ENCODE measurements at places on chromosomes 4 and X.
A peak's percentile ranks its signal among the peaks of the same experiment; 100 is the strongest.

DNA sequence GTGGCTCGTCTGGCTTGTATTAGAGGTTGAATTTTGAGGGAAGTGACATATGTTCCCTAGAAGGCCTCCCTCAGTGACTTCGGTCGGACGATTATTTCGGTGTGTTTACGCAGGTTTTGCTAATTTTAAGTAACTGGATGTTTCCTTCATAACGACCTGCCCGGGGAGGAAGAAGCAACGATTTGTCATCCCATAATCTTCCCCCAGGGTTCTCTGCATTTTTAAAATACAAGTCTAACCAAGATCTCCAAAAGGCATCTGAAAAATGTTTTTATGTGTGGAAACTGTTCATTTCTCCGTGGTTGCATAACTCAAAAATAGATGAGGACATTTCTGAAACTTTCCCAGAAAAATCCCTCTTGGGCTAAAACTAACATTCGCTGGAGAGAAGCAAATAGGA is 195.4 kb downstream of the SHOX start:
- DNase-seq: no peak

GRCh38 chrX:110665223-110666002 is 130.2 kb downstream of the CHRDL1 start:
- DNase-seq: no peak

GRCh38 chr4:118909173-118909956 is 20.7 kb downstream of the SYNPO2 start:
- DNase-seq: no peak

DNA sequence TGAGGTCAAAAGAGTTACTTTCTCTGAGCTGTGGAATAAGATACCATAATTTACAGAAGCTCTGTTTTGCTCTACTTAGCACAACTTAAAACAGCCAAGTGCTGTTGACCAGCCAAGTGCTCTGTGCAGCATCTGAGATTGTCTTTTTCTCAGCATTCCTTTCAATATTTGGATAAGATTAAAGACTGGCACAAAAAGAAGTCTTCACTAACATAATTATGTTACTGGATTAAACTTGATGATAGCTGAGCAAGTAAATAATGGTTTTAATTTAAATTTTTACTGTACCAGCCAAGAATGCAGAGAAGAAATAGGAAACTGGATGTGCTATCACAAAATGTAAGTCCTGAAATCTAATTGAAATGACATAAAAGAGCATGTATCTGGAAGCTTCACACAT is 60.4 kb downstream of the NPY2R start:
- DNase-seq: no peak

DNA sequence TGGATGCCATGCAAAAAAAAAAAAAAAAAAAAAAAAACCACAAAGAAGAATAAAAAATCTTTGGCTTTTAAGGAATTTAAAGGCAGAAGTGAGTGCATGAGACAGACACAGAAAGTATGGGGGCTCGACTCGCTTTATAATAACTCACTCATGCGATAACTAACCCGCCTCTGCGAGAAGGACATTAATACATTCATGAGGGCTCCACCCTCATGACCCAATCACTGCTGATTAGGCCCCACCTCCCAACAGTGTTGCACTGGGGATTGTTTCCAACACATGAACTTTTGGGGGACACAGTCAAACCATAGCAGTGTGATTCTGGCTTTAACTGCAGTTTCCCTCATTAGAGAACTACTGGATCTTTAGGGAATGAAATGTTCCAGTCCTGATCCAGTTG is 78.1 kb downstream of the QDPR start:
- DNase-seq: no peak

DNA sequence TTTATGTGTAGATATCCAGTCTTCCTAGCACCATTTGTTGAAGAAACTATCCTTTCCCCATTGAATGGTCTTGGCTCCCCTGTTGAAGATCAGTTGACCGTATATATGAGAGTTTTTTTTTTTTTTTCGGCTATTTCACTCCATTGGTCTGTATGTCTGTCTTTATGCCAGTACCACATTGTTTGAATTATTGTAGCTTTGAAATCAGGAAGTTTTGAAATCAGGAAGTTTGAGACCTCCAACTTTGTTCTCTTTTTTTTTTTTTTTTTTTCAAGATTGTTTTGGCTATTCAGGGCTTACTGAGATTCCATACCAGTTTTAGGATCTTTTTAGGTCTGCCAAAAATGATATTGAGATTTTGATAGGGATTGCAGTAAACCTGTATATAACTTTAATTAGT is 4.3 kb upstream of the SCD5 start:
- no peak for DNase-seq

DNA sequence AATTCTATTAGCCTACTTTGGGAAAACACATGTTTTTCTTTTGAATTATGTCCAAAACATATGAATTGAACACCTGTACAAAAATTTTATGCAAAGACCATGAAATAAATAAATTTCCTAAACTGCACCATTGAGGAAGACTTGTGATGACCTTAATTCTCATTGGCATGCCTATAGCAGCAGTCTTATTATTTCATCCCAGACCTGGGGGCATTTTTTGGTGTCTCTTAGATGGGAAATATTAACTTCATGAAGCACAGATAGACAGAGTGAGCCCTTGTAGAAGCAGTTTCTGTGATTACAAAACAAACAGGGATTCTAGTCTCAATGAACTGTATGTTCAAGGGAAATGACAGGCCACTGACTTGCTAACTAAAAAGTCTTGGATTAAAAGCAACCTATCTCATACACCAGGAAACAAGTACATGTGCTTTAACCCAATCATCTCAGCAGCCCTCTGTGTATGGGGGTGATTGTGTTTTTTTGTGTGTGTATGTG is 32.0 kb upstream of the HPGD start:
- no peak for DNase-seq

DNA sequence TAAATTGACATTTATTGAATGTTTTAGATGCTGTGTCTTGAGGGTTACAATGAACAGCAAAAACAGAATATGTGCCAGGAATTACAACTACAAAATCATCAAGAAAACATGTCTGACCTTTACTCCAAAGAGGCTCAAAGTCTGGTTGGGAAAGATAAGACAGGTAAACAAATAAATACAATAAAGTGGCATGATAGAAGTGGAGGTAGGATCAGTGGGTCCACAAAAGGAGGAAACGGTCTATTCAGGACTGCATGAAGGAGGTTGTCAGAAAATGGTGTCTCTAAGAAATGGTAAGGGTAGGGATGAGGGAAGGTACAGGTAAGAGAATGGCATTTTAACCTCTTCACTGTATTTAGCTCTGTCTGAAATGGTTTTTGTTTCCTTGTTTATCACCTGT is 3.8 kb downstream of the ARHGEF38 start:
- DNase-seq: no peak

GRCh38 chr4:51836549-51836948 is 6.4 kb upstream of the DCUN1D4 start:
- no peak for DNase-seq

DNA sequence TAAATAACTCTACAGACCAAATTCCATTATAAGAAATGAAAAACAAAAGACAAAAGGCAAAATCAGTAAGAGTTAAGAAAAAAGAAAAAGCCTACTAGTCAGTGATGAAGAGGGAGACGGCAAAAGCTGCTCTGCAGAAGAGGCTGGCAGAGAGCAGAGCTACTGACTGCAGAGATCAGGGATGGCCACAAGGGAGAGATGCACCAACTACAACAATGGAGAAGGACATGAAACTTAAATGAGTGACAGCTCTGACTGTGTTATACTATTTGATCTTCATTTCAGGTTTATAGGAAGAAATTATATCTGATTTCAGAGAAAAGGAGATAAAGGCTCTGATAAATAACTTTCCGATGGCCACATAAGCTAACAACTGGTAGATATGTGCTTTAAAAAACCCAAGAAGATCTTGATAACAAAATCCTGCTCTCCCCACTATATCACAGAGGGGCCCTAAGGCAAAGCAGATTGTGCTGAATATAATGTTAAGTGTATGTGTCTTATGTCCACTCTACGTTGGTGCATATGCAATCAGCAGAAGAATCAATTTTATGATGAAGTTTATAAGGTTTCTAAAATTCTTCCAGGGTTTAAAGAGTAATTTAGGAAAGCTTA is 58.4 kb upstream of the COX18 start:
- no peak for DNase-seq

GRCh38 chrX:826448-826847 is 195.9 kb downstream of the SHOX start:
- no peak for DNase-seq

GRCh38 chr4:142095886-142096605 is 459.7 kb downstream of the IL15 start:
- no peak for DNase-seq

GRCh38 chr4:155319516-155319915 is 57.2 kb downstream of the MAP9 start:
- no peak for DNase-seq

DNA sequence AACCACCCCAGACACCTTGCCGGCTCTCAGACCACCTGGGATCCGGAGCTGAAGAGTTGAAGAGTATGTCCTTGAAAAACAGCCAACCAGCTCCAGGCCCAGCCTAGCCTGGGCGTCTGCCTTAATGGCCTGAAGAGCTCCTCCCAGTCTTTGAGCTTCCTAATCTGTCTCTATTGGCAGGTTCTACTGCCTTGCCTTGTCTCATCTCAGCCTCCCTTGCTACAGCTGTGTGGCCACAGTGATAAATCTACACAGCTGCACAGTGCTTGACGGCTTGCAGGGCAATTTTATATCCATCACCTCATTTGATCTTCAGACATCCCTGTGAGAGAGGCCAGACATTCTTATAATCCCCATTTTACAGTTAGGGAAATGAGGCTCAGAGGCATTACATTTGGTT is 19.9 kb downstream of the AWAT2 start:
- DNase-seq: no peak

DNA sequence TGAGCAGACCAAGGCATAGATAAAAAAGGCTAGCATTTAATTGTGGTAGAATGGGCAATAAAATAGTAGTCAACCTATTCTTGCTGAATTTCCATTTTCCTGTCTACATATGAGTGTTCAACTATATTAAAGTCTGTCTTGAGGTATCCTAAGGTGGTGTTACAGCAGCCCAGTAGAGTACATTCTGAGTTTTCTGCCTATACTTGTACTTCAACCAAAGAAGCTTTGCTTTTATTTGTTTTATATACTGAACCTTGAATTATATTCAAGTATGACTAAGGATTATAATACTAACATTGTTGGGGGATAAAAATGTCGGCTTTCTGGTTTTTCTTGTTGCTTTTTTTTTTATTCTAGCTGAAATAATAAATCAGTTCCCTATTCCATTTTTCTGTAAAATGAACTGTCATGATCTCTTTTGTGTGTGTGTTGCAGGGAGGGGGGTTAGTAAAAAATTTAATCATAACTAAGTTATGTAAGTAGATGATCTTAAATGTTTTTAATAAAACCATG is 106.7 kb downstream of the PDLIM5 start:
- DNase-seq: no peak

DNA sequence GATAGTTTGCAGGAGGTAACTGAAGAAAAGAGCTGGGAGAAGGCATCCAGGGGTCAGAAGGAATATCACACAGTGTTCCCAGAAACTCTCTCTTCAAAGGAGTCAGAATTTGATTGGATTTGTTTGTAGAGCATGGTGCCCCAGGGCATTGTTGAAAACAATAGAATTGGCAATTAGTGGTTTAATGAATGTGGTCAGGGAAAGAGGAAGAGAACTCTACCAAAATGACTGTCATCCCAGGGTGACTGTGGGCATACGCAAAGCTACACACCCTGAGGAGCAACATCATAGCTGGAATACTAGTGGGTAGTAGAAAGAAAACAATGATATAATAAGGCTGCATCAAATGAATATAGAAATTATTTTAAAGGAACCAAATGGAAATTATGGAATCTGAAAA is 21.5 kb downstream of the TNIP2 start:
- no peak for DNase-seq

GRCh38 chr4:159298502-159298901 is 195.6 kb downstream of the RAPGEF2 start:
- DNase-seq: peak; percentile 36

DNA sequence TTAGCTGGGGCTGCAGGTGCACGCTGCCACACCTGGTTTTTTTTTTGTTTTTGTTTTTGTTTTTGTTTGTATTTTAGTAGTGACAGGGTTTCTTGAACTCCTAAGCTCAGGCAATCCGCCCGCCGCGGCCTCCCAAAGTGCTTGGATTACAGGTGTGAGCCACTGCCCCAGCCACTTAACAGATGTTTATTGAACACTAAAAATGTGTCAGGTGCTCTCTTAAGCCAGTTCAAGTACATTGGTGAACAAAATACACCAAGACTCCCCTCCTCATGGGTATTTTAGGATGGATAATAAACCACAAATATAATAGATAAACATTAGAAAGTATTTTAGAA is 69.9 kb downstream of the TRAPPC11 start:
- DNase-seq: no peak

- DNase-seq: no peak
Observed at GRCh38 chrX:12825801-12826200, 34.6 kb downstream of the PRPS2 start.

DNA sequence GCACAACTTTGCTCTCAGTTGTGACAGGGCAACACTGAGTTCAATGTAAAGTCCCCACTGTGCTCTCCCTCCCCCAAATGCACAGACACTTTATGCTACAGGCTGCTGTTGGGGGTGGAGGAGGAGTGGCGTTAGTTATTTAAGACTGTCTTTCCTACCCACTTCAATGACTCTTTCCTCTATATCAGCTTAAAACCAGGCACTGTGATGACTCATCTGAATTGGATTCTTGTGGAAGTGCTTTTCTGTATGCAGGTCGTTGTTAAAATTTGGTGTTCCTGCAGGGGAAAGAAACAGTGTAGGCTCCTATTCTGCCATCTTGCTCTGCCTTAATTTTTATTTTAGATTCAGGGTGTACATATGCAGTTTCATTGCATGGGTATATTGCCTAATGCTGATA is 1157.2 kb upstream of the ADGRL3 start:
- DNase-seq: no peak
